ENCODE measurements at places on chromosomes 1 and 21. TPM values are rescaled to one million over a fixed set of nuclear protein-coding genes. Genes with fewer than 3 reads are reported as not detected.

DNA sequence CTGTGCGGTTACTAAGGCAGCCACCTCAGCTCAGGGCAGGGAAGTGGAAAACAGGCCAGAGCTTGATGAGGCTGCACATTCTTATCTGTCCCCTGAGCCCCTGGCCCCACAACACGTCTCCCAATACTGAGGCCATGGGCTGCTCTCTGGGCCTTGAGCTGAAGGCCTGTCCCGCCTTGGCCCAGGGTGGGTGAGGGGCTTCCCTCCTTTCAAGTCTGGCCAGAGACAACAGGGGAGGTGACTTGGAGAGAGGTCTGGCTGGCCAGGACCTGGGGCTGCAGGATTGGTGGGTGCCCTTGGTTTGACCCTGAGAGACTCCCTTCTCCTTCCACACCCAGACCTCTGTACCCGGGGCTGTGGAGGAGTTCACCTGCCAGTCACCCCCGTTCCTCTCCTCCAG is 563.8 kb downstream of the PTPRU start:
- DNase-seq: no peak

DNA sequence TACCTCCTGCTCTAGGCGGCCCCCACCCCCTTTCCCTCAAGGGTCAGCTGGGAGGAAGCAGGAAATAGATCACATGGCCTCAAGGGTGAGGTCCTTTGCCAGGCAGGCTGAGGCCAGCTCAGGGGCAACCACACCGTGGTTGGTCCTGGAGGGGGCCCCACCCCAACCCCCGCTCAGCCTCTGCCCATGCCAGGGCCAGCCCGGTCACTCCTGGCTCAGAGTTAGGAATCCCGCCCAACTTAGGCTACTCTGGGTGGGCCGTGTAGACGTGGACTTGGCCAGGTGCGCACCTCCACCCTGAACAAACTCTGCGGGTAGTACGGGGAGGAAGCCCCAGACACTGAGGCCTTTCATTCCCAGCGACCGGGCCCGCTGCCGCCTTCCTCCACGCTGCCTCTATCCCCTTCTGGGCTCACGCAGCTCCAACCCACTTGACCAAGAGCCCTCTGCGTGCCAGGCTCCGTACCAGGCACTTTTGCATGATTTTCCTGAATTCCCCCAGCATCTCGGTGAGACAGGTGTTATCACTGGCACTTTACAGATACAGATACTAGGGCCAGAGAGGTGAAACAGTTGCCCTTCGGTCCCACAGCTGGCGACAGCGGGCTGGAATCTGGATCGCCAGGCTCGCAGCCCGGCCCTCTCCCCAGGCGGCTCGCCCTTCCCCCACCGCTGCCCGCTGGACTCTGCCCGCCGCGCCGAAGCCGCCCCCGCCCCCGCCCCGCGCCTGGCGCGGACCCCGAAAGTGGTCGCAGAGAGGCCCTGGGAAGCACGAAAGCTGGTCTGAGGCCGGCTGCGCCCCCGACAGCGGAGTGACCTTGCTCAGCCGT is 769 bp downstream of the GALE start:
- no peak for DNase-seq

DNA sequence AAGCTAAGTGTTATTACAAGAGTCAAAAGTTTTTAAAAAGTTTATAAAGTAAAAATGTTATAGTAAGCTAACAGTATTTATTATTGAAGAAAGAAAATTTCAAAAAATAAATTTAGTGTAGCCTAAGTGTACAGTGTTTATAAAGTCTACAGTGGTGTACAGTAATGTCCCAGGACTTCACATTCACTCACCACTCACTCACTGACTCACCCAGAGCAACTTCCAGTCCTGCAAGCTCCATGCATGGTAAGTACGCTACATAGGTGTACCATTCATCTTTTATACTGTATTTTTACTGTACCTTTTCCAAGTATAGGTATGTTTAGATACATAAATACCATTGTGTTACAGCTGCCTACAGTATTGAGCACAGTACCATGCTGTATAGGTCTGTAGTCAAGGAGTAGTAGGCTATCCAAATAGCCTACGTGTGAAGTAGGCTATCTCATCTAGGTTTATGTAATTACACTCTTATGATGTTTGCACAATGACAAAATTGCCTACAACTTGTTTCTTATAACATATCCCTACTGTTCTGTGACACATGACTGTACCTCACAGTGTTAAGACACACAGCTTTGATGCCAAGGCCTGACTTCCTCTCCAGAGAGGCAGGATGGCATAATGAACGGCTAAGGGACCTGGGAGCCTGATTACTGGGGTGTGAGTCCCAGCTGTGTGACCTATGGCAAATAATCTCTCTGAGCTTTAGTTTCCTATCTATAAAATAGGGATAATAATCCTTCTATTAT is 12.7 kb downstream of the DHCR24 start:
- no peak for DNase-seq

DNA sequence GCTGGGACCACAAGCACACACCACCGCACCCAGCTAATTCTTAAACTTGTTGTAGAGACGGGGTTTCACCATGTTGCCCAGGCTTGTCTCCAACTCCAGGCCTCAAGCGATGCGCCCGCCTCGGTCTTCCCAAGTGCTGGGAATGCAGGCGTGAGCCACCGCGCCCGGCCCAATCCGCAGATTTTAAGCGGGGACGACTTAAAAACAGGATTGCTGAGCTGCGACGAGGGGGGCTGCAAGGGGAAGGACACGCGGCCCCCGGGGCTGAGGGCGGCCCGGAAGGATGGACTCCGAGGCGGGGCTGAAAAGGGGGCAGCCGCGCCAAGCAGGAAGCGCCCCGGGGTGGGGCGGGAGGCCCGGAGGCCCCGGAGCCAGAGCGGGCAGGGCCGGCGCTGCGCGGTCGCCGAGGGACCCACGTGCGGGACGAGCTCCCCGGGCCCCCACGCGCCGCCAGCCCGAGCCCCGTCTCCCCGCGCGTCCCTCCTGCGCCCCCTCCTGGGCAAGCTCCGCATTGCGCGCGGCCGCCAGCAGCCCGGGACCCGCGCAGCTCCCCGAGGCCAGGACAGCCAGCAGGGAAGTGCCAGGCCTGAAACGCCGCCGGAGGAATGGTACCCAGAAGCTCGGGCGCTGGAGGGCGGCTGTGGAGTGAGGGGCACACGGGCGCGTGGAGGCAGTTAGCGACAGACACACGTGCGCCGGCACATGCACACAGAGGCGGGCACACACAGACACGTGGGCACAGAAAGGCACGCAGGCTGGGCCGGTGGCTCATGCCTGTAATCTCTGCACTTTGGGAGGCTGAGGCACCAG is 5.5 kb upstream of the PRKCZ start:
- no peak for DNase-seq

DNA sequence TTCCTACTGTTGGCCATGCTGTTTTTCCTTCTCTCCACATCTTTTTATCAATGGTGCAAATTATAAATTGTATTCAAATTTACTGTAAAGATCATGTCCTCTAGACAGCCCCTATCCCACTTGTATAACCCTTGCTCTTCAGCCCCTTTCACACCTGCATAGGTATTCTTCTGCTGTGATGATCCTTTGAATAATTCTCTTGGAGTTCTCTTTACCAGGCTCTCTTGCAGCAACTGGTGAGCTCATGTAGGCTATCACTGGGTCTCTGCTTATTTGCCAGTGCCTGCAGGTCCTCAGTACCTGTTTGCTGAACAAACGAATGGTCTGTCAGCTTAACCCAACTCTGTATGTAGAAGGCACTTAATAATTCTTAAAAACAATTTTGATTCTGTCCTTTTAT is 8.2 kb downstream of the PTPRC start:
- no peak for DNase-seq

DNA sequence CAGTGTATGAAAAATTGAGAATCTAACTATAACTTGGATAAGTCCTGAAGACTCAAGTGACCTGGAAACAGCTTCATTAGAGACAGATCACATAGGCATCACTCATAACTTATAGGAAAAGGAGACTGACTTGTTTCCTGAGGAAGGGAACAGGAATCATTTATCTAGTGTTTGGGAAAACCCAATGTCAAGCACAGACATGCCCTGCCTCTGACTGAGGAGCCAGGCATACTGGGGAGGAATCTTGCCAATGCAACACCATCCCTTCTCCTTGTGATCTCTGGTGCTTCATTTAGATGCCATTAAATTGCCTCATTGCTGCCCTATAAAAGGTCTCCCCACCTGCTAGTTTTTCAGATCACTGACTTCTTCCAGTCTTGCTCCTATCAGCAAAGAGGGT is 10.3 kb downstream of the LCE4A start:
- no peak for DNase-seq

- no peak for DNase-seq
Observed at GRCh38 chr1:72182859-72183258, 99.5 kb downstream of the NEGR1 start.

DNA sequence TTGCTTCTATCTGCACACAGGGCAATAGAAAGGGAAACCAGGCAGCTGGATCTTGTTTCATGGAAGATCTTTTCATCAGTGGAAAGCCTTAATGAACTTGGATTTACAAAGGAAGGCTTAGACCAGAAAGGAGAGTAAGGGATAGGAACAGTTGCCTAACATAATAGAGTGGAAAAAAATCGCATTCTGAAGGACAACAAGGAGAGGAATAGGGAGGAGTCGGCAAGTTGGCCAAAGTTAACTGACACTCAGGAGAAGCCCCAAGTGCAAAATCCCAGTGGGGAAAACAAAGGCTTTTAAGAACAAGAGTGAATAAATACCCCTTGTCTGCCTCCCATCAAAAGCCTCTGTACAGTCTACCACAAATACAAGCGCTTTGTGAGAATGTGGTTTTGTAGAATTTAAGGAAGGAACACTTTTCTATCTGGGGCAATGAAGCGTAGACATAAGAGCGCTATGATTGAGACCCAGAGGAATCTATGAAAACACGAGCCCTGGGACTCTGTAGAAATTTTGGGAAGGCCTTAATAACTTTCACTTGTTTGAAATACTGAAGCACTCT is 74.1 kb downstream of the ZNF648 start:
- no peak for DNase-seq

DNA sequence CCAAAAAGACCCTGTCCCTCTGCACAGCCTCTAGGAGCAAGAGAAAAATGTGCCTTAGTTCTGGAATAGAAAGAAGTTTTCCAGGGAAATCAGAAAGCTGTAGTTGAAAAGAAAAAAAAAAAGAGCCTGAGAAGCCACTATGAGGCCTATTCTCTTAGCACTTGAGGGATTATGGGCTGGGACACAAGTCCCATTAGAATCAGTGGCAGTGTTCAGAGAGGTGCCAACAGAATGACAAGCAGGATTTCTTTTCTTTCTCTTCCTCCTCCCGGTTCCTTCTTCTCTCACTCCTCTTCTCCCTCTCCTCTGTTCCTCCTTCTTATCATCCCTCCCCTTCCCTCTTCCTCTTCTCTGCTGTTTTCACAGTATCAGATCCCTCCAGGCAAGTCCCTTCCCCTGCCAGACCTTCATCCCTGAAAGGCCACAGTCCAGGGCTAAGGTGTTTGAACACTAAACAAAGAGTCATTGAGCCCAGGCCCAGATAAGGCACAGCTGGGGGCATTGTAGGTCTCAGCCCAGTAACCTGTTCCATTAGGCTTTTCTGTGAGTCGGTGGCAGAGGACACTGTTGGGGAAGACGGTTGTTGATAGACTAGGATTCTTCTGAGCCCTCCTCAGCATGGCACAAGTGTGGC is 64.7 kb upstream of the LPGAT1 start:
- no peak for DNase-seq

DNA sequence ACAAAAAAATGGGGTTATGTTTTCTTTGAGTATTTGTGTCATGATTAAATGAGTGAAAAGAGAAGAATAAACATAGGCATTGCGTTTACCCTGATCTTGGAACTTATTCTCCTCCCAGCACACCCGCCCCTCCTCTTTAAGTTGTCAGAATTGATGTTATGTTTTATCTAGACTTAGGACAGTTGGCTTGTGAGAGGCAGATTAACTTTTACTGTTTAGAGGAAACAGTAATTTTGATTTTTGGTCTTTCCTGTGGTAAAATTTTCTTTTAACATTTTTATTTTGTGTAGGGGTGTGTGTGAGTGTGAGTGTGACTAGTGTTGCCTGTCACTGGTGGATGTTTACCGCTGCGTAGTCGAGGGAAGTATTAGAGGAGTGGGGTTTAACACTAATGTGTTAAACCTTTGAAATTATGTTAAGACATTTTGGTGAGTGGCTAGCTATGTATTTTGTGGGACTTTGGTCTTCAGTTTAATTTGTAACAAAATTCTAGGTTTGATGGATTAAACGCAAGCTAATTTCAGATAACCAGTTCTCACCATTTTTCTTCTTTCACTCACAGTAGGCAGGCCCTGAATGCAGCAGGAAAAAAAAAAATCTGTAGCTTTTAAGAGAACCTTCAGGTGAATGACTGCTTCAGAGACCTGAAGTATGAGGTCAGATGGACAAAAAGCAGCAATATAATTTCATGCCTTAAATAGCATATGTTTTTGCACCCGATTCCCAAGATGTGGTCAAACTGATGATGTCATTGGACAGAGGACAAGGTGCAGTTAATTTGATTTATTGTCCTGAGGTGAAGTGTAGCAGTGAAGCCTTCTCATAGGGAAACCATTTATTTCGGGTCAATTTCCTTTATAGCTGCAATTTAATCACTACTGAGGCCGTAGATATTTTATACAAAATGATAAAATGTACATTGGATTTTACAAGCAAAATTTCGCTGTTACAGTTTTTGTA is 2.7 kb downstream of the POU2F1 start:
- DNase-seq: no peak

DNA sequence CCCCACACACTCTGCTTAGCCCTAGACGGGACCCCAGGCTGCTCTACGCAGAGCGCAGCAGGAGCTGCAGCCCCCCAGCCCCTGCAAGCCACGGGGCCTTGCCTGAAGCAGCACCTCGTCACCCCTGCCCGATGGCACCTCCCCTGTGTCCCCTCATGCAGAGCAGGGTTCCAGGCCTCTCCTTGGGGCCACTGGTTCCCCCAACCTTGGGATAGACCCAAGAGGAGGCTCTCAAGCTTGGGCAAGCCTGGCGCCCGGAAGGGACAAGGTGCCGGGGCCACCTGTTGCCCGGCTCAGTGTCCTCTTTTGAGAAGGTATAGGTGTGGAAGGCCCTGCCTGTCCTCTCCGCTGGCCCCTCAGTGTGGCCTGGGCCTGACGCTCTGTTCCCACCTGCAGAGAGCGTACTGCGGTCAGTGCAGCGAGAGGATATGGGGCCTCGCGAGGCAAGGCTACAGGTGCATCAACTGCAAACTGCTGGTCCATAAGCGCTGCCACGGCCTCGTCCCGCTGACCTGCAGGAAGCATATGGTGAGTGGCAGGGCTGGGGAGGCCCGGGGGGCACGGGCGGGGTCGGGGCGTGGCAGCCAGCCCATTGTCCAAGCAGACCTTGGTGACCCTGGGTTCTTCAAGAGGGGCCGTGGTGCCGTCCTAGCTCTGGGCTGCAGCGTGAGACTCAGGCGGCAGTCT is 50.6 kb downstream of the FAAP20 start:
- DNase-seq: no peak

- no peak for DNase-seq
Observed at GRCh38 chr1:178518894-178519293, 6.0 kb downstream of the TEX35 start.

RNF186 gene
- total RNA-seq: not detected

CELA2B gene
- 0.30 TPM for total RNA-seq

RAP1GAP gene
- total RNA-seq: 3.9 TPM

AMY1C gene
- not detected for total RNA-seq

DEPDC1 gene
- 7.8 TPM for total RNA-seq

TYW3 gene
- total RNA-seq: 13.1 TPM

CHI3L1 gene
- 42.2 TPM for total RNA-seq

TRMT1L gene
- 15.3 TPM for total RNA-seq

RSPH1 gene
- total RNA-seq: 0.39 TPM

SLC9A1 gene
- total RNA-seq: 5.8 TPM

NUF2 gene
- 11.9 TPM for total RNA-seq

VWA5B1 gene
- total RNA-seq: 0.39 TPM

PRAMEF7 gene
- total RNA-seq: not detected

KCNJ6 gene
- total RNA-seq: 0.20 TPM

Measured in skin of body (tissue), 3 donors.